Progenitor cell of endocrine pancreas (in vitro differentiated cells): ENCODE measurements at places on chromosomes 11 and 22. TPM values are rescaled to one million over a fixed set of nuclear protein-coding genes. Genes with fewer than 3 reads are reported as not detected.

Gene CSNK2A3
- 1.3 TPM in 2 replicates for total RNA-seq

DNA sequence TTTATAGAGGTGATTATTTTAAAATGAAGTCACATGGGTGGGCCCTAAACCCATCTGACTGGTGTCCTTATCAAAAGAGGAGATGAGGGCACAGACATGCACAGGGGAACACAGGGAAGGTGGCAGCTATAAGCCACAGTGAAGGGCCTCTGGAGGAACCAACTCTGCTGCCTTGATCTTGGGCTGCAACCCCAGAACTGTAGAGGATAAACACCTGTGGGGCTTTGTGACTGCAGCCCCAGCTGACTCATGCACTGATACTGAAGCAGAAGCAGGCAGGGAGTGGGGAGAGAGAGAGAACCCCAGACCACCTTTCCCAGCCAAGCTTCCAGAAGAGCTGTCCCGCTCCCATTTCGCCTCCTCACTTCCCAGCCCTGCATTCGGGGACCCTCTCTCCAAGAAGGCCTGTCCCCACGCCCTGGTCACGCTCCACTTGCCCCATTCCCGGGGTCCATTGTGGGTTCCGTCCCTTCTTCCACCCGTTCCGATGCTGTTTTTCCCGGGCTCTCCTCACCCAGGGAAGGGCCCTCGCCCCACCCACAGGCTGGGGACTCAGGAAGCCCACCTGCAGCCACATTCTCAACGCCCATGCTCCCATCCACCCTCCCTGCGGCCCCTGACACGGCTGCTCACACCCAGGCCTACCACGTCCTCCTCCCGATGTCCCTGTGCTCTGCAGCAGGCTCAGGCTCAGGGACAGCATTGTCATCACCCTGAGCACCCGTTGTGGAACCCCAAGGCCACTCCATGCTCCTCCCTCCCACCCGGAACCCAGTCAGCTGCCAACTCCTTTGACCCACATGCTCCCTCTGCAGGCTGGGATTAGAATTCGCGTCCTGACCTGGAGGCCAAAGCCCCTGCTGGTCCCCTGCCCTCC, 90.8 kb upstream of the SHANK2 start:
- DNase-seq, result peak; percentile 54

- no peak for DNase-seq
Measured at GRCh38 chr11:72013765-72014711, 15.3 kb downstream of the IL18BP start.

GRCh38 chr11:65636108-65637031, 1.5 kb upstream of the SIPA1 start:
- no peak for DNase-seq

DNA sequence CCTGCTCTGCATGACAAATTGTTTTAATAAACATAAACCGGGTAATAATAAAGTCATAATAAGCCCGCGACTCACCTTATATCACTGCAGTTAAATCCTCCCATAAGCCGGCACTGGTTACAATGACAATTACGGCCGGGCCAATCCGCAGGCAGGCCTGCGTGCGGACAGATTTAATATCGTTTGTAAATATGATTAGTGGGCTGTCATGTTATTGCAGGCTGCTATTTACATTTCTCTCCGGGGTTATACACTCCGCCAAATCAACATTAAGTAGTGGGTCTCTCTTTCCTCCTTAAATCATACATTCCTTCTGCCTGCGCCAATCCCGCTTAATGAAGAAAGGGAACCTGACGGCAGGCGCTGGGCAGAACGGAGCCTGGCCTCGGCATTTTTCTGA, 51.8 kb upstream of the LMO1 start:
- no peak for DNase-seq

Gene TENM4
- 105 and 117 TPM in 2 replicates for total RNA-seq

- DNase-seq, result no peak
Measured at GRCh38 chr11:46914910-46915309, 3.4 kb downstream of the LRP4 start.

DNA sequence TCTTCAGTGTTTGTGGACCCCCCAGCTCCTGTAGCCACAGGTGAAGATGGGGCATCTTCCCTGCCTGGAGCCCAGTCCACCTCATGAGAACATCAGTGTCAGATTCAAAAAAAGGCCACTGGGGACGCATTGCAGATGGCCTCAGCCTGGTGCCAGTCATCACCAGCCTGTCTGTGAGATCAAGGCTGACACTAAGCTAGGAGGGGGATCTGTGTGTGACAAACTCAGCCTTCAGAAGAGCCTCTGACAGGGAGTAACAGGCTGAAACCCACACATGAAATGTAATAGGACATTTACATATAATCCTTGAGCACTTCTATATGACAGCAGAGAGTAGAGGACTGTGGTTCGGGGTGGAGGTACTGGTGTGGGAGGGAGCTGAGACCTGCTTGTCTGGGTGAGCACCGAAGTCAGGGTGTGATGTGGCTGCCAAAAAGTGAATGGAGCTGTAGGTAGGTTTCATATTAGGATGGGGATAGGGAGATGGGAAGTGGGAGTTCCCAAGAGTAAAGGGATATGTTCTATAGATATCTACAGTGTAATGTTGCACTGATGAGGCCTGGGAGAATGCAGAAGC, 20.5 kb upstream of the CCDC134 start:
- no peak for DNase-seq

DNA sequence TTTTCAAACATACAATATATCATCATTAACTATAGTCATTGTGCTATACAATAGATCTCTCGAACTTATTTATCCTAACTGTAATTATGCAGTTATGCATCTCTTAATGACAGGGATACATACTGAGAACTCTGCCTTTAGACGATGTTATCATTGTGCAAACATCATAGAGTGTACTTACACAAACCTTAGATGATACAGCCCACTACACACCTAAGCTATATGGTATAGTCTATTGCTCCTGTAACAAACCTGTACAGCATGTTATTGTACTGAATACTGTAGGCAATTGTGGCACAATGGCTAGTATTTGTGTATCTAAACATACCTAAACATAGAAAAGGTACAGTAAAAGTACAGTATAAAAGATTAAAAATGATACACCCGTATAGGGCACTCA, 27.4 kb upstream of the NRGN start:
- DNase-seq, result no peak

- DNase-seq, result no peak
Measured at GRCh38 chr11:15776366-15776765, 580.0 kb downstream of the SOX6 start.

Gene PARVG
- total RNA-seq, result 0.22 TPM in 1 of 2 replicates, not detected in the other

Gene MMP13
- not detected in 2 replicates for total RNA-seq

DNA sequence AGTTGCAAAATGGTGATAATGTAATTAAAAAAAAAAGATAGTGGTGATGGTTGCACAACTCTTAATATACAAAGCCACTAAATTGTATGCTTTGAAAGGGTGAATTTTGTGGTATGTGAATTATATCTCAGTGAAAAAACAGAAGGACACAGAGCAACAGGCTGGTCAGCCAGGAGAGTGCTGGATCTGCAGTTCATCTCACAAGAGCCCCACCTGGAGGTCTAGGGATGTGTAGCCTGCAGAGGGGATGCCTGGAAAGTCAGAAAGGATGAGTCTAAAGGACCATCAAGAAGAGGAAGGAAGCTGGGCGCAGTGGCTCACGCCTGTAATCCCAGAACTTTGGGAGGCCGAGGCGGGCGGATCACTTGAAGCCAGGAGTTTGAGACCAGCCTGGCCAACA, 9.0 kb downstream of the POLR3H start:
- DNase-seq, result no peak

Gene RANGAP1
- 76.3 and 78.0 TPM in 2 replicates for total RNA-seq

Gene MIOX
- total RNA-seq, result 0.69 and 0.98 TPM in 2 replicates

GRCh38 chr22:49289822-49290679, 537.6 kb downstream of the BRD1 start:
- DNase-seq, result no peak

Gene ABTB2
- total RNA-seq, result 16.0 and 19.5 TPM in 2 replicates

GRCh38 chr11:27722117-27722952, 22.1 kb upstream of the BDNF start:
- DNase-seq, result no peak

Gene IRAG1
- 5.4 and 6.3 TPM in 2 replicates for total RNA-seq

Gene CRYBB2
- 0.81 TPM in 1 of 2 replicates, not detected in the other for total RNA-seq

DNA sequence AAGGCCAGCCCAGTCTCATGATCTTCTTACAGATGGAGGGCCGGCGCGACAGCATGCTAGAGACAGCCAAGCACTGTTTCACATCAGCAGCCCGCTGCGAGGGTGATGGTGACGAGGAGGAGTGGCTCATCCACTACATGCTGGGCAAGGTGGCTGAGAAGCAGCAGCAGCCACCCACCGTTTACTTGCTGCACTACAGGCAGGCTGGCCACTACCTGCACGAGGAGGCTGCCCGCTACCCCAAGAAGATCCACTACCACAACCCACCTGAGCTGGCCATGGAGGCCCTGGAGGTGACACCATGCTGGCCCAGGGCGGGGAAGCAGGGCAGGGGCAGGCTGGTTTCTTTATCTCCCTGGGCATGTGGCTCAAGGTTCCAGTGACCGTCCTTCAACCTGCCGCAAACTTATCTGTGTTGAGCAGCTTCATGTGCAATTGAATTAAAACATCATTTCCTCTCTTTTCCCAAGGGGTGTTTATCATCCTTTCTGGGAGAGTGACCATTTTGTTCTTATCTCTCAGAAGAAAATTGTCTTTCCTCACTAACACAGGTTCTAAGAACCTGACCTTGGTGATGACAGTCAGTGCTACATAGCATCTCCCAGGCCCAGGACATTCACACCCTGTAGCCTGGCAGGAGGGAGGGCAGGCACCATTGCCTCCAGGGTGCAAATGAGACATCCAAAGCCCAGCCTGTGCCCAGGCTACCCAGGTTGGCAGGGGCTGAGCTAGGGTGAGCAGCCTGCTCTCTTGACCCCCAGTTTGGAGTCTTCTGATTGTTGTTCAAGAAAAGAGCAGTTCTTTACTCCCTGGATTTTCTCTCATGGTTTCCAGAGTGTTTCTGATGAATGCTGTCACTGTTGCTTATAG, 80.7 kb downstream of the CABIN1 start:
- no peak for DNase-seq

GRCh38 chr22:43827926-43828724, 16.0 kb upstream of the EFCAB6 start:
- DNase-seq, result no peak

DNA sequence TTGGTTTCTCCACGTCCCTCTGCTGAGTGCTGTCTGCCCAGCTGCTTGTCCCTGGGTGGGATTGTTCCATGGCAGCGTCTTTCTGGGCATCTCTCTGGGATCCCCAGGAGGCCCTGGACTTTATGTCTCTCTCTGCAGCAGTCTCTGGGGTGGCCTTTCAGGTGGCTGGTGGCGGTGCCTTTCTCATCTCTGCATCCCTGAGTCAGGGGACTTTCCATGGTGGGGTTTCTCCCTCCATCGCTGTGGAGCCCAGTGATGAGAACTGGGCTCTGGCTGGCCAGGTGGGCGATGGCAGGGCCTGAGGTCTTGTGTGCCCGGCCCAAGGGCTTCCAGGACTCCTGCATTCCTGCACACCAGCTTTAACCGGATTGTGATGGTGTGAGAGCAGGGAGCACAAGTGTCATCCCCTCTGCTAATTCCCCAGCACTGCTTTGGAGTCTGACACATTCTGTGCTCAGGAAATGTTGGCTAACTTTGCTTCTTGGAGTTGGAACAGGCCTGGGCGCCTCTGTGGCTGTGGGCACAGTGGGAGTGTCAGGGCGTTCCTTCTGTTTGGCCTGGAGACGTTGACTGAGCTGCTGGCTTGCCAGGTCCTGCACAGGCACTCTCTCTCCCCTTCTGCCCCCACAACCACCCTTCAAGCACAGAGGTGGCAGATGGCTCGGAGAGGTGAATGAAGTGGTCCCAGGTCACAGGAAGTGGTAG, 27.9 kb downstream of the FAM83F start:
- no peak for DNase-seq

Gene TP53I11
- total RNA-seq, result 71.8 and 82.8 TPM in 2 replicates

- DNase-seq, result no peak
Measured at GRCh38 chr11:105179542-105180278, 40.1 kb upstream of the CARD18 start.

DNA sequence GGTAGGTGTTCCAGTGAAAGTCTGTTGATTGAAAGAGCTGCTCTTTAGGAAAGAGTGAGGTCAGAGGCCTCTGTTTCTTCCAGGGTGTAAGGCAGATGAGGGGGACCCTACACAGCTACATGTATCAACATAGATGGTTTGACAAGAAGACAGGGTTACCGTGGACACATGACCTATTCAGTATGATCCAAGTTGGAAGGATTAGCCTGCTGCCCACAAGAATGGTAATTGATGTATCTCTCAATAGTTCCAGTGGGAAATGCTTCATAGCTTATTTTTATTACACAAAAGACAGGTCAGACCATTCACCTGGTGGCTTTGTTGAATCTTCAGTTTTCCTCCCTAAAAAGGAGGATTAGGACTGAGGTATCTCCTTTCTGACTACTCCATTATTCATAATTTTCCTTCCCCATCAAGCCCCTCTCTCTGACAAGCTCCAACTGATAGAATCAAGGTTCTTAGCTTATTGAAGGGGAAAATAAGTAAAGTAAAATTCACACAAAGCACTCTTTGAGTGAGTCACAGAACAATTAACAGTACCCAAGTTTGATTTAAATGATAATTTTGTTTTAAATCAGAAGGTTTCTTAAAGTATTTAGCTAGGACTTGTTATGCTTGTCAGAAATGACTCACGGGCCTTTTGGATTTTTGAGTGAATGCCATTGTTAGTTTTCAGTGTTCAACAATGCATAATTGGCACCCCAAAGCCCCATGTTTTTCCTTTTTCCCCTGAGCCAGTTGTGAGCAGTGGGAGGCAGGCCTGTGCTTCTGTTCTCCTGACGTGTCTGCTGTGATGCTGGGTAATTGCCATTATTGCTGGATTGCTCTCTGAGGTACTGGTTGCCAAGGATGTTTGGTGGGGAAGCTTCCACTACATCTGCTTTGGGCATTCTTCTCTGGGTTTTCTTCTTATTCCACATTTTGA, 373.2 kb downstream of the DDX10 start:
- DNase-seq, result no peak

GRCh38 chr11:119085437-119085847, 761 bp downstream of the HMBS start:
- no peak for DNase-seq

Gene GTPBP1
- total RNA-seq, result 64.0 and 64.9 TPM in 2 replicates

DNA sequence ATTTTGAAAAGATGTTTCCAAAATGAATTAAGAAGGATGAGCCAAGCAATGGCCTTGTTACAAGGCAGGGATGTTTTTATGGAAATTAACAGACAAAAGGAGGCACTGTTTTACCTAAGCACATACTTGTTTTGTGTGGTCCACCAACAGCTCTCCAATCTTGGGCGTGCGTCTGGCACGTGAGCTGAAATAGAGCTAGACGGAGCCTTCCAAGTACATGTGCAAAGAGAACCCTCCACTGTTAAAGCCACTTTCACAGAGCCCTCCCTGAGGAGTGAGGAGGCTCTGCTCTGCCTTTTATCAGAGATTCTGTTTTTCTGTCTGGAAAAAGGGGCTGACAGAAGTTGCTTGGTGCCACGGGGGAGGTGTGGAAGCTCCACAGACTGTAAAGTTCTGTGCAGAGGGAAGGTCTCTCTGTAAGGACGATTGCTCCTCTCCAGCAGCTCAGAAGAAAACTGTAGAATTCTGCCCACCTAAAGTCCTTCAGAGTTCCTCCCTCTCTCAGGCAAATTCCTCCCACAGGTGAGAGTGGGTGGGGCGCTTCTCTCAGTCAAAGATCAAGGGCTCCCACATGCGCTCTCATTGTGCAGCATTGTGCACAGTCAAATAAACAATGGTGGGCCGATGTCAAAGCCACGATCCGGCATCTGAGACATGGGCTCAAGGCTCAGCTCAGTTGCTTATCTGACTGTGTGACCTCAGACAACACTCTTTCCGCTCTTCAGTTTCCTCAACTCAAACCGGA, 92.6 kb upstream of the CSNK2A3 start:
- no peak for DNase-seq

Gene JRKL
- total RNA-seq, result 10.6 TPM in 2 replicates

Gene C22orf42
- total RNA-seq, result 13.2 and 13.9 TPM in 2 replicates

Gene ALX4
- not detected in 2 replicates for total RNA-seq
